Stimulated activated CD4-positive, alpha-beta T cell treated with anti-CD3 and anti-CD28 coated beads, Interleukin-1b, Interleukin-23, amount 100 ng/mL, for 1 hour (primary cell): ENCODE measurements at places on chromosomes 7 and 10.

DNA sequence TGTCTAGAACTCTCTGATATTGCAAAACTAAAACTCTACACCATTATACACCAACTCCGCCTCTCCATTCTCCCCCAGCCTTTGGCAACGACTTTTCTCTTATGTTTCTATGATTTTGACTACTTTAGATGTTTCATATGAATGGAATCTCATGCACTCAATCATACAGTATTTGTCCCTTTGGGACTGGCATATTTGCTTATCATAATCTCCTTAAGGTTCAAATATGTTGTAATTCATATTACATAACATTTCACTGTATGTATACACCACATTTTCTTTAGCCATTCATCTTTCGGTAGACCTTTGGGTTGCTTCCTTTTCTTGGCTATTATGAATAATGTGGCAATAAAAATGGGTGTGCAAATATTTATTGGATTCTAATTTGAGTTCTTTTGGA, 164.4 kb downstream of the ARL4A start:
- no peak for DNase-seq

GRCh38 chr10:124414076-124414475, 4.6 kb downstream of the OAT start:
- DNase-seq, result no peak

- no peak for DNase-seq
Measured at GRCh38 chr7:32559480-32559879, 64.2 kb downstream of the AVL9 start.

GRCh38 chr10:7717767-7718166, 14.7 kb downstream of the ITIH2 start:
- no peak for DNase-seq

DNA sequence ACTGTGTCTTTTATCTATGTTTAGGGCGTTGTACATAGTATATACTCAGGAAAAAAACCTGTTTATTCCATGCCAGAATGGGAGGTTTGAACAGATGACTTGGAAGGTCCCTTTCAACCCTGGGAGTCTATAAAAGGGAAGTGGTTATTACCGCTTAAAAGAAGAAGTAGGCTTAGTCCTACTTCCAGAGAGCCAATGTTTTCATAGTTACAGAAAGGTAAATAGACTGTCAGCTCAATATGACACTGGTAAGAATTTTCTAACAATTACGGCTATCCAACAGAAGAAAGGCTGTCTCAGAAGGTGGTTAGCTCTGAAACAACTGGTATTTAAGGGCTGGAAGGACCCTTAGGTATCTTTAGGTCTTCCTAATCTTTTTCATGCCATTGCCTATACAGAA, 1.1 kb upstream of the TFAM start:
- DNase-seq, result no peak

DNA sequence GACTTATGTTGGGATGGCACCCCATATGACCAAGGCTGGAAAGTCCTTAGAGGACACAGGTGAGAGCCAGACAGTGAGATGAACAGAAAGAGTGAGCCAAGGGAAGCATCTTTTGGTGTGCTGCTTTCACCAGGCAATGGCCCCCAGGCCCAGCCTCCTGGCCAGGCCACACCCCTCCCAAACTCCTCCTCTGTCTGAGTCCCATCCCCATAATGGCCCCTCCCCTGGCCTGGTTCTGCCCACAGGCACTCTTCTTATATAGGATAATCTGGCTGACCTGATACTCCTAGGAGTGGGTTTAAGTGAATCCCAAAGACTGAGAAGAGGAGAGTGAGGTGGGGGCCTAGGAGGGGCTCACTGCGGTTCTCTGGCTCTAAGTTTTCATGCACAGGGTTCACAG, 252.5 kb downstream of the RPS24 start:
- no peak for DNase-seq

DNA sequence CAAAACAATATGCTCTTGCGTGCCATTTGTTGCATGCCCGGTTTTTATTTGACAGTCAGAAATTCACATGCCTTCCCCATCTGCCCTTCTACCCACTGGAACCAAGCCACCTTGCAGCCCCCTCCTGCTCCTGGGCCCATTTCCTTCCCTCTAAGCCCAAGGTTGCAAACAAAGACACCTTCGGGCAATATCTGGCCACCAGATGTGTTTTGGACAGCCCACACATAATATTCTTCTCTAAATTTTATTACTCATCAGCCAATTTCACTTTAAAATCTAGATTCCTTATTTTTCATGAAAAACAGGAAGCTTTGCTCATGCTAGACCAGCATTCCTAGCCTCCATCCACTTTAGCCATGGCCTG, 18.2 kb upstream of the C10orf105 start:
- DNase-seq, result no peak

- DNase-seq, result no peak
Measured at GRCh38 chr10:44948642-44949041, 11.0 kb upstream of the RASSF4 start.

DNA sequence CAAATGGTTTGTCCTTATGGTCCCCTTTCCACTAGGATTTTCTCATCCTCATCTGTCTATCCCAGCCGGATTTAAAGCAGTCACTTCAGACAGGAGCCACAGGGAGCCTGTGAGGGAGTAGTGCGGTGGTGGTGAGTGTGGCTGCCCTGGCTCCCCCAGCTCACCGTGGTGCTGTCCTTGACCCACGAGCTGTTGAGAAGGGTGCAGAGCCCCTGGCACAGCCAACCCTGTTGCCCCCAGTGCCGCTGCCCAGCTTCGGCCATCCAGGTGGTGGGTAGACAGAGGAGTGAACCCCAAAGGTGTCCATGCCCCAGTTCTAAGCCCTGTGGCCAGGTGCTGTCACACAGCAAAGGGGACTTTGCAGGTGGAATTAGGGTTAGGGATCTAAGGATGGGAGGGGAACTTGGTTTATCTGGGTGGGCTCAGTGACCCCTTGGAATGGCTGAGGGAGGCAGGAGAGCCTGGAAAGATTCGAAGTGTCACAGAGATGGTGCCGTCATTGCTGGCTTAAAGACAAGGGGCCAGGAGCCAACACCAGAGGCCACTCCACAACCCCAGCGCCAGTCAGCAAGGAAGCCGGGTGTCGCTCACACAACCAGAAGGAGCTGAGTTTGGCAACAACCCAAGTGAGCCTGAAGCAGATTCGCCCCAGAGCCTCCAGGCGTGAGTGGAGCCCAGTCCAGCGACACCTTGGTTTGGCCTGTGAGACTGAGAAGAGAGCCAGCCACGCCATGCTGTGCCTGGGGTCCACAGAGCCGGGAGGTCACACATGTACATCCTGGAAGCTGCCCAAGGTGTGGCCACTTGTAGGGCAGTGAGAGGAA, 142.4 kb downstream of the ADCY1 start:
- DNase-seq, result no peak

DNA sequence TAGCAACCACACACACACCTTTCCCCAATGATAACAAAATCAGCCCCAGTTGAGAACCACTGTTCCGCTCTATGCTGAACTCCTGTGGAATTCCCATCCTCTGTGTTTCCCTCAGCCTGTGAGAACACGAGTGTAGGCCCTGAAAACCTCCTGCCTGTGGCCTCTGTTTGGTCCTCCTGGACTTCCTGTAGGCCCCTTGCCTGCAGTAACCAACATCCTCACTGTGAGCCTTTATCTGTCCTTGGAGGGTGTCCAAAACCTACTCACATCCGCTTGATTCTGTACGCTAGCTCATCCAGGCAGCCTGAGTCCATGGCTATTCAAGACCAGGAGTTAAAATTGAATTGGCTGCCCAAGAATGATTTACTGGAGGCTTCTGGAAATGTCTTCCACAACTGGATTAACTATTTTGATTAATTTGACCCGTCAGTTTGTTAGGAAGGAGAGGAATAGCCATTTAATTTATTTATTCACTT, 149.8 kb downstream of the AKR1D1 start:
- no peak for DNase-seq

- no peak for DNase-seq
Measured at GRCh38 chr7:132652507-132652906, 76.2 kb upstream of the PLXNA4 start.
